ENCODE measurements at places on chromosomes 3 and 15. TPM values are rescaled to one million over a fixed set of nuclear protein-coding genes. Genes with fewer than 3 reads are reported as not detected.

The COL8A1 gene
- total RNA-seq: 50.6 TPM

- no peak for DNase-seq
Observed at GRCh38 chr15:29962407-29962806, 120.3 kb upstream of the GOLGA8J start.

GRCh38 chr3:165830746-165831145, 6.5 kb downstream of the BCHE start:
- DNase-seq: no peak

GRCh38 chr3:22013641-22014040, 262.6 kb upstream of the ZNF385D start:
- DNase-seq: no peak

DNA sequence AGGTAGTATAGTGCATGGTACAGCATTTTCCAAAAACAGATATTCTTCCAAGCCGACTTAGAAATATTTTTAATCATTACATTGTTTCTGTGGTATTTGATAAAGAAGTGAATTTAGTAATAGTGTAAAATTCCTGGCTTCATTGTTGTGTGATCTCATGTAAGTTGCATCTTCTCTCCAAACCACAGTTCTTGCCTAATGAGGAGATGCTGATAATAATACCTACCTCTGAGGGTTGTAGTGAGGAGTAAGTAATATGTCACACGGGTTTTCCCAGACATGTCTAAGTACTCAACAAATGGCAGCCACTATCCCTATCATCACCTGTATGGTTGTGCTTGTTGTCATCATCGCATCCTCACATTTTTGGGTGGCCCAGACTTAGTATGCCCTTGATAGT, 167.3 kb downstream of the SLCO3A1 start:
- no peak for DNase-seq

GRCh38 chr15:38153781-38154180, 98.9 kb upstream of the SPRED1 start:
- DNase-seq: no peak

The CHSY1 gene
- 52.2 TPM for total RNA-seq

All from lung (tissue), 17 donors.